ENCODE measurements at places on chromosomes 13 and 19.

DNA sequence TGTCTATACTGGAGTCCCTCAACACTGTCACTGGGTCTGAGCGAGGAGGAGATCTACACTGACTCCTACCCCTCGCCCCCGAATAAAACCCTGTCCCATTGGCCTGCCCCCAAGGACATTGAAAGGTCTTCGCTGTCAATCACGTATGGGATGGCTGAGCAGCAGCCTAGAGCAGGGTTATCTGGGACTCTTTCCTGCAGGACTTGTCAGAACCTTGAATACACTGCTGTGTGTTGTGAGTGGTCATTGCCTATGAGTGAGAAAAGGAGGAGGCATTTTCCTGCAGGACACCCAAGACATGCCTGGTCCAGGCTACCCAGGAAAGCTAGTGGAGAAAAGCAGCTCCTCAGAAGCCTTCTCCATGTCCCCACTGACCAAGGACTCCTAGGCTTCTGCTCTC is 9.6 kb downstream of the PVR start:
- DNase-seq, result no peak
- H3K4me3 ChIP-seq, result no peak overlapping the region
- H3K4me1 ChIP-seq, result no peaks in the 10 kb centered on the region

DNA sequence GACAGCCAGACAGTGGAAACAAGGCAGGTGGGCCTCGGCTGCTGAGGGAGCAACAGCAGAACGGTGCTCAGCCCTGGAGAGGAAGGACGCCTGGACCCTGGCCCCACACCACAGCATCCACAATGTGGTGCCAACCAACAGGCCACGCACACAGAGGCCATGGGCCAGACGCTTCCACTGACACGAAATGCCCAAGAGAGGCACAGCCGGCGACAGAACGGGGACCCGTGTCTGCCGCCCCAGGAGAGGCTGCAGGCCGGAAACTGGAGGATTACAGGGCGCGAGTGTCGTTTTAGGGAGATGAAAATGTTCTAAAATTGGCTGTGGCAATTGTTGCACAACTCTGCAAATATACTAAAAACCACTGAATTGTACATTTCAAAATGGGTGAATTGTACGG is 69.7 kb downstream of the RASA3 start:
- DNase-seq, result no peak
- H3K4me1 ChIP-seq, result peaks cover 57% of the 10 kb centered on the region
- no peaks in the 10 kb centered on the region for H3K27me3 ChIP-seq
- H3K36me3 ChIP-seq, result no peaks in the 10 kb centered on the region
- no peak overlapping the region for H3K27ac ChIP-seq

DNA sequence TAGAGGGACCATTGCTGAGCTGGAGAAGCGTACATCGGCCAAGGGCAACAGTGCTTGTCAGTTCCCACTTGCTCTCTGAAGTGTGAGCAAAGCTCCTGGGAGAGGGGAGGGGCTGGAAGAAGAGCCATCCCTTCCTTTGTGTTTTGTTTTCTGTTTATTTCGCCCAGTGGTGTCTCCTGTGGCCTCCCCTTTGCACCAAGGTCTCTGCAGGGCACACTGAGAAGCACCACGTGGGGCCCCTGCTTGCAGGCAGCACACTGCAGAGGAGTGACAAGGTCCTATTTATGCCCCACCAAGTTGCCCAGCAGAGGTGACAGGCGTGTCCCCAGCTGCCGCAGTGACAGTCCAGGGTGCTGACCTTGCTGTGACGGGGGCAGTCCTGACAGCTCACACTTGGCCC is 24.0 kb downstream of the GRIN2D start:
- no peak overlapping the region for H3K4me3 ChIP-seq
- peaks cover 7% of the 10 kb centered on the region for H3K4me1 ChIP-seq
- no peak for DNase-seq
- no peak overlapping the region for H3K27ac ChIP-seq

GRCh38 chr19:51480590-51480989 is 2.3 kb downstream of the CEACAM18 start:
- no peak overlapping the region for H3K27ac ChIP-seq
- H3K4me3 ChIP-seq, result no peak overlapping the region
- H3K4me1 ChIP-seq, result no peaks in the 10 kb centered on the region
- H3K27me3 ChIP-seq, result no peaks in the 10 kb centered on the region
- no peak for DNase-seq

DNA sequence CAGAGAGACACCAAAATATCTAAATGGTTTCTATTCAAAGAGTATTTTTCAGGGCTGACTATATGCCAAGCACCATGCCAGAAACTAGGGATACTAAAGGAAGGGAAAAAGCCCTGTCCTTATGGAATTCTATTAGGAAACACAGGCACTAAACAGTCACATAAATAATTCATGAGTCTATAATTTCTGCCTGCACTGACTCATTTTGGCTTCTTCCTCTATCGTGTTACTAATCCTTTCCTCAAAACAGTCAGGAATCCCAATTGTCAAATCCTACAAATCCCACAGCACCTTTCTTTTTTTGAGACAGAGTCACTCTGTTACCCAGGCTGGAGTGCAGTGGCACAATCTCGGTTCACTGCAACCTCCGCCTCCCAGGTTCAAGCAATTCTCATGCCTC is 29.2 kb downstream of the XPO4 start:
- no peak overlapping the region for H3K27ac ChIP-seq
- no peak for DNase-seq
- no peaks in the 10 kb centered on the region for H3K27me3 ChIP-seq
- no peaks in the 10 kb centered on the region for H3K4me1 ChIP-seq
- no peaks in the 10 kb centered on the region for H3K36me3 ChIP-seq
- no peak overlapping the region for H3K4me3 ChIP-seq

GRCh38 chr19:56839652-56840450 is 675 bp downstream of the PEG3 start:
- H3K27me3 ChIP-seq, result no peaks in the 10 kb centered on the region
- H3K36me3 ChIP-seq, result no peaks in the 10 kb centered on the region
- no peak overlapping the region for H3K27ac ChIP-seq
- H3K4me1 ChIP-seq, result no peaks in the 10 kb centered on the region
- DNase-seq, result no peak
- H3K4me3 ChIP-seq, result no peak overlapping the region
